ENCODE measurements at places on chromosomes 12 and 14.

- no peak for DNase-seq
These were observed 53.9 kb downstream of the HNRNPC start for GRCh38 chr14:21215130-21215878.

DNA sequence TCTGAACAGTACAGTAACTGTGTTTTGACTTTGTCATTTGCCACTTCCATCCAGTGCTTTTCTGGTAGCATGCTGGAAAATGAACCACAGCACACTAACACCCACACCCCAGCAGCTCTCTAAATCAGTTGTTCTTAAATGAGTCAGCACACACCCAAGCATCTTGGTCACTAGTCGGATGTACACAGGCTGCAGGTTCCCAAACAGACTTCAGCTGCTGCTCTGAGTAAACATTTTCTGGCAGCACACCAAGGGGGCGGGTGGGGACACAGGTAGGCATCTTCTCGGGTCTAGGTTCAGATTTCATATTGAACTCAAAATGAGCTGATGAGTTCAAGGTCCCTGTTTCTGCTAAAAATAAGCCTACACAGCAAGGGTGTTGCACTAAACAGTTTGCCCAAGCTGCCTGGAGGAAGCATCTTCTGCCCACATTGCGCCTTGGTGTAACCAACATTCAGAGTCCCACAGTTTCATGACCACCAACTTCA, 39.8 kb downstream of the IFNG start:
- DNase-seq: peak; percentile 26

DNA sequence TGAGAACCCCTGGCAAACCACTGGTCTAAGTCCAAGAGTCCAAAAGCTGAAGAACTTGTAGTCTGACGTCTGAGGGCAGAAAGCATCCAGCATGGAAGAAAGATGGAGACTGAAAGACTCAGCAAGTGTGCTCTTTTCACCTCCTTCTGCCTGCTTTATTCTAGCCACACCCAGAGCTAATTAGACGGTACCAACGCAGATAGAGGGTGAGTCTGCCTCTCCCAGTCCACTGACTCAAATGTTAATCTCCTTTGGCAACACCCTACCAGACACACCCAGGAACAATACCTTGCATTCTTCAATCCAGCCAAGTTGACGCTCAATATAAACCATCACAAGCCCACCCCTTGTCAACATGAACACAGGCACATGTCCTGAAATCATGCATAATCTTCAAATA, 155.1 kb downstream of the CCDC59 start:
- no peak for DNase-seq

- no peak for DNase-seq
These were observed 209.8 kb downstream of the PELI2 start for GRCh38 chr14:56328021-56328420.

DNA sequence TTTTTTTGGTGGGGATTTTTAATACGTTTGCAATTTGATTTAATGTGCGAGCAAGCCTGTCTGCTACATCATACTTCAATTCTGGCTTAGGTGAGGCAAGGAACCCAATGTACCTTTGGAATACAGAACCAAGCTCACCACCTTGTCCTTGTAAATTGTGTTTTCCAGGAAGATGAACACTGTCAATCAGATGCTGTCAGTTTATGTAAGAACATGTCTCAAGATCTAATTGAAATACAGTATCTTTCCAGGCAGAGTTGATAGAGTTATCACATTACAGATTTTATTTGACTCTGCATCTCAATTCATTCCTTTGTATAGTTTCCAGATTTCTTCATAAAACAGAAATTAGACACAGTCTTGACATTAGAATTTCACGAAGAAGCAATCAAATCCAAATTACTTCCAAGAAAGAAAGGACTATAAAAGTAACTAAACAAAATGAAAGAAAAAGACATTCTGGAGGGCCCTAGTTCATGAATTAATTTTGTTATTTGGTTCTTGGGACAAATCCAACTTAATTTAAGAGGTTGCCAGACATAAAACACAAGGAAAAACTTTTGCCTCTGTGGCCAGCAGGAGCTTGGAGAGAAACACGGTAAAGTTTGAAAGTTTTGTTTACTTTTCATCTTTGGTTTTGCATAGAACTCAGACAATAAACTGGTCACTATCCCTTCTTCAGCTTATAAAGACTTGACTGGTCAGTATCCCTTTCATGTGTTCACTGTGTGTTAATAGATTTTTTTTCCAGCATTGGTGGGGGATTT, 16.4 kb upstream of the MED13L start:
- DNase-seq: no peak

DNA sequence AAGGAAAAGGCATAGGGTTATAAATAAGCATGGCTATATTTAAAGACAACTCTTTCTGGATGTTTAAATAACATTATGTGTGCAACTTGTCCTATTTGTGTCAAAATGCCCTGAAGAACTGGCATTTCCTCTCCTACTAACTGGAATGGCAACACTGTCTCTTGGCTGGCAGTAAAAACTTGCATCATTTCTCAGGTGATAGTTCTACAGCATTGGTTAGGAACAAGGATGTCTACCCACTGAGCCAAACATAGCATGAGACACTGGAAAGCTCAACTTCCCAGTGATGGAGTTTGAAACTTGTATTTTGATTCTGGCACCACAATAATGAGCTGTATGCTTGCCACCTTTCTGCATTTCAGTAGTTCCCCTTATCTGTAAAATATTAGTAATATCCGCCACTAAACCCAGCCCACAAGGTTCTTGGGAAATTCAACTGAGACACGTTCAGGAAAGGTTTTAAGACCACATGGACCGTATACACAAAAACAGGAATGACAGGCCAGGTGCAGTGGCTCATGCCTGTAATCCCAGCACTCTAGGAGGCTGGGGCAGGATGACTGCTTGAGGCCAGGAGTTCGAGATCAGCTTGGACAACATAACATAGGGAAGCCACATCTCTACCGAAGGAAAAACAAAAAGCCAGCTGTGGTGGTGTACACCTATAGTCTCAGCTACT, 5.1 kb downstream of the SLC38A2 start:
- no peak for DNase-seq

DNA sequence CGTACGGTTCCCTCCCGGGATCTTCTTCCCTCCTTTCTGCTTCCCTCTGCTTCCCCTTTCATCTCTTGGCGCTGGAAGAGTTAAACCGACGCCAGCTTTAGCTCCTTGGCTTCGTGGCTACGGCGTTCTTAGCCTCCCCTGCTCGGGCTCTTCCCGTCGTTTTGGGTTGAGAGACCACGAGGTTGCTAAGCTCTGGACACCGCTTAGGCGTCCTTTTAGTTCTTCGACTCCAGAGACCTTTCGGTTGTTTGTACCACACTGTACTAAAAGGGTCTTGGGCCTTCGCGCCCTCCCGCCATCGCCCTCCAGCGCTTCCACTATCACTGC, 545 bp downstream of the CPSF2 start:
- no peak for DNase-seq

- no peak for DNase-seq
These were observed 27.2 kb downstream of the EFCAB11 start for GRCh38 chr14:89927186-89927865.

Data from Peyer's patch (tissue), 4 donors.